ENCODE measurements at places on chromosomes 7 and 10.
A peak's percentile ranks its signal among the peaks of the same experiment; 100 is the strongest.

GRCh38 chr10:47364366-47364765 is 16.2 kb downstream of the RBP3 start:
- DNase-seq = no peak

DNA sequence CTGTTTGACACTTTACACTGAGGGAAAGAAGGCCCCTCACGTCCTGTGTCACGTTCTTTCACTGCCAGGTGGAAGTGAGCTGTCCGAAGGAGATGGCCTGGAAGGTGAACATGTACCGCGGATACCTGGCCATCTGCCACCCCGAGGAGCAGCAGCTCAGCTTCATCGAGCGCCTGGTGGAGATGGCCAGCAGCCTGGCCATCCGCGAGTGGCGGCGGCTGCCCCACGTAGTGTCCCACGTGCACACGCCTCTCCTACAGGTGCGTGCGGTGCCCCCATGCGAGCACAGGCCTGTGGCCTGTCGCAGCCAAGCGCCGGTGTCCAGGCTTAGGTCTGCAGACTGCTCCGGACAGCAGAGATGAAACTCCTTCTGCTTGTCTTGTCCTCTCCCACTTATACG is 103.4 kb downstream of the TRRAP start:
- DNase-seq = no peak

GRCh38 chr7:82729172-82730030 is 285.8 kb upstream of the CACNA2D1 start:
- peak; percentile 9 for DNase-seq

DNA sequence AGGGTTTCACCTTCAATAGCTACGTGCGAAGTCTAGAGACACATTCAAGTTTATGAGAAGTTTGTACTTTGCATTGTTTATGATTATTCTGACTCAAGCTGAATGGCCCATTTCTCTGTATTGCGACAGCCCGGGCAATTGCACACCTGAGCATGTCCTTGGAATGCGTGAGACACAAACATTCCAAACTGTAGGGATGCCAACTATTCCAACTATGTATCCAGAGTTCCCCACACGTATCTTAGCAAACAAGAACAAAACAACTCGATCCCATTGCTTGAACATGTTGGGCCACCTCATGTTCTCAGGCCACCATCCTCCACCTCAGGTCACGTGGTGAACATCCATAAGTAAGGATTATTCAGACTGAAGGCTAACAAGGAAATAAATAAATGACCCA is 51.4 kb upstream of the EGFR start:
- no peak for DNase-seq

- DNase-seq = no peak
These were observed 66.0 kb downstream of the CLEC2L start for GRCh38 chr7:139589474-139589873.

DNA sequence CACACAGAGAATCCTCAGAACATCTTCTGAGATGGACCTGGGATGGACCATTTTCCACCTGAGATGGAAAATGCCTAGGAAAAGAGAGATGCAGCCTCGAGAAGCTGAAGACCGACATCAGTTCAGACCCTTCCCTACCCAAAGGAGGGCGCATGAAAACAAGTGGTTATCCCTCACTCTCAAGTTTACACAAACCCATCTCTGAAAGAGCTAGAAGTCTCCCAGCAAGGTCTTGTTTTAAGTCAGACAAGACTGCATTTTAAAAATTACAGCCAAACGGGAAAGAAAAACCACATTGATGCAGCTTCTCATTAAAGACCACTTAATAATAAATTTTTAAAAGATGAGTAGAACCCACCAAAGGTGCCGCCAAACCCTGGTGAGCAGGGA is 1.3 kb downstream of the RAPGEF5 start:
- no peak for DNase-seq

All from HL-60 (cell line).